ENCODE measurements at places on chromosomes 6 and 20.

DNA sequence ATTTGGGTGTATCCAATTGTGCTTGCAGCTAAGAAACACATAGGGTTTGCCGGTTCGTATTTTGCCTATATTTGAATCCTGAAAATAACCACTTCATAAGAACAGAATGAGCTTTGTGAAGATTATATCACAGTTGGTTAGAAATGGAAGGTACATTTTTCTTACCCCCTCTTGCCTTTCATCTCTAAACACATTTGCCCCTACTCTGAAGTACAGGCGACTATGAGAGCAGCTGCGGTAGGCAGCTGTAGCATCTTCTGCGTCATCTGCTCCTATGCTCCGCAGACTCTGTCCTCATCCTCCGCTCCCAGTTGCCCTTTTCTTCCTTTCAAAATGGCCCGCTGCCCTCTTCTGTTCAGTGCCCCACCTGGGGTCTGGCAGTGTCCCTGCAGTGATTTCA is 47.6 kb upstream of the REV3L start:
- no peak for DNase-seq

DNA sequence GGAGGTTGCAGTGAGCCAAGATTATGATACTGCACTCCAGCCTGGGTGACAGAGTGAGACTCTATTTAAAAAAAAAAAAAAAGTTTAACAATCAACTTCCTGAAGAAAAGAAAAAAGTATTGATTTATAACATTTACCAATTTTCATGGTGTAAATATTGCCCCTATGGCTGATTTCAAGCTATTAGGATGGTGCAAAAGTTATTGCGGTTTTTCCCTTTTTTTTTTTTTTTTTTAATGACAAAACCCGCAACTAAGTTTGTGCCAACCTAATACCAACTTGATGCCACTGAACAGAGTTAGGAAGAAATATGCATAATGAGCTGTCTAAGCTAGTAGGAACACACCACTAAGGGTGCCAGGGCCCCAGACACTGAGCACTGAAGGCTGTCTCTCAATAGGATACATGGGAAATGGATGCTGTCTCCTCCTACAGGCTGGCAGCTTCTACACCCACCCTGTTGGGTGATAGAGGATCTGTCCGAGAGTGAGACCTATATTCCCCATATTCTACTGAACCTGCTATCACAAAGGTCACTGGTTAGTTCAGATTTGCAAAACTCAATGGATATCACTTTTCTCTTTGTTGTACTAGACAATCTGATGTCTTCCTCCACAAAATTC is 6.5 kb upstream of the PERP start:
- no peak for DNase-seq

DNA sequence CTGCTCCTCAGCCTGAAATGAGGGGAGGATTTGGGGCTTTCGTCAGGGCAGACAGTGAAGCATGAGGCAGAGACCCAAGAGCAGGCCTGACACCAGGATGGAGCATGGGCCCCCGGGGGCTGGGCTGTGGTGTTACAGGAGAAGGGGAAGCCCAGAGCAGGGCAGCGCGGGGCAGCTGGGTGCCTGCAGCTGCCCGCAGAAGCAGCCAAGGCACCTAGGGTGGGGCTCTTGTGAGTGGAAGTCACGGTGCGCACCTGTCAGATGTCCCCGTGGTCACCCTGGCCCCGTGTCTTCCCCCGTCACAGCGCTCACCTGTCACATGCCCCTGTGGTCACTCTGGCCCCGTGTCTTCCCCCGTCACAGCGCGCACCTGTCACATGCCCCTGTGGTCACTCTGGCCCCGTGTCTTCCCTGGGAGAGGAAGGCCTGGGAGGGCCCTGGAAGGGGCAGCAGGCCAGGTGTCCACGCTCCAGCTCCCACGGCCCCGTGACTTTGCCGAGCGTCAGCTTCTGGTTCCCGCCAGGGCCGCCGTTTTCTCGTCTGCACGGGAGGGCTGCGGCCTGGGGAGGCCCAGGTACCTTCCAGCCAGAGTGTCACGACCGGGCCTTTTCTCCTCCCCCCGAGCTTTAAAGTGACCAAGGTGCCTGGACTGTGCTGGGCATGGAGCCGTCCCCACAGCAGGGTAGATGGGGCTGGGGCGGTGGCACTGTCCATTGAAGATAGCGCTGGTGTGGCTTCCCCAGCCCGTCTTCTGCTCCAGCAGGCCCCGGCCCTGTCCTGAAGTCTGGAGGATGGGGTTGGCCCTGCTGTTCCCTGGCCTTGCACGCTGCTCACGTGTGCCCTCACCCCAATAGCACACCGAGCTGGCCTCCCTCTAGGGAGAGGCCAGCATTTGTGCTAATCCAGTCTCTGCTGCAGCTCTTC is 9.4 kb downstream of the ARFGAP1 start:
- DNase-seq: no peak

DNA sequence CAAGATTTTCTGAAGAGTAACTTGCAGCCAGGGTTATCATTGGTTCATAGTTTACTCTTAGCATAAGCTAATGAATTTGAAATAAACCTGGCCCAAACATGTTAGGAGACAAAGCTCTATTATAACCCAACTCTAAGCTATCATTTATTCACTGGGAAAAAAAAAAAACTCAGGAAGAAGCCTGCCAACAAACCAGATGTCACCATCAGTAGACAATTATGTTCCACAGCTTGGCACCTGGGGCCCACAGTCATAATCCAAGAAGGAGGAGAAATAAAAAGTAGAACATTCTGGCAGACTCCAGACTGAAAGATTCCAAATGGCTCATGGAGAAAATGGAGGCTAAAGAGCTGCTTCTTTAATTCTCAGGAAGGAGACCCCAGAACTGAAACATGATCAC is 100.0 kb upstream of the CNR1 start:
- no peak for DNase-seq

- no peak for DNase-seq
Measured at GRCh38 chr6:16909658-16910360, 148.5 kb upstream of the ATXN1 start.

DNA sequence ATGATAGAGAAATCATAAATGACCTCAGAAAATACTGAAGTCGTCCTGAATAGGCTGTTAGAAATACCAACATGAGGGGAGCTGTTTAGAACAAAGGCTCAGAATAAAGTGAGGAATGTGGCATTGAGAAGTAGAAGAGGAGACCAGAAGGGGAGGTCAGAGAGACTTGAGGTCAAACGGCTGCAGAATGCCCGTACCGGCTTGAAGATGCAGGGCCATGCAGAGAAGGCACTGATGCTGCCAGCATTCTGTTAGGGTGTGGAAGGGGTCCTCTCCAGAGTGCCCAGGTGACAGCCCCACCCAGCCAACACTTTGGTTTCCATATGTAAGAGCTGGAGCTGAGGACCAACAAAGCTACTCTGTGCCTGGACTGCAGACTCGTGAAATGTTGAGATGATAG is 570.9 kb downstream of the CDH26 start:
- DNase-seq: no peak

DNA sequence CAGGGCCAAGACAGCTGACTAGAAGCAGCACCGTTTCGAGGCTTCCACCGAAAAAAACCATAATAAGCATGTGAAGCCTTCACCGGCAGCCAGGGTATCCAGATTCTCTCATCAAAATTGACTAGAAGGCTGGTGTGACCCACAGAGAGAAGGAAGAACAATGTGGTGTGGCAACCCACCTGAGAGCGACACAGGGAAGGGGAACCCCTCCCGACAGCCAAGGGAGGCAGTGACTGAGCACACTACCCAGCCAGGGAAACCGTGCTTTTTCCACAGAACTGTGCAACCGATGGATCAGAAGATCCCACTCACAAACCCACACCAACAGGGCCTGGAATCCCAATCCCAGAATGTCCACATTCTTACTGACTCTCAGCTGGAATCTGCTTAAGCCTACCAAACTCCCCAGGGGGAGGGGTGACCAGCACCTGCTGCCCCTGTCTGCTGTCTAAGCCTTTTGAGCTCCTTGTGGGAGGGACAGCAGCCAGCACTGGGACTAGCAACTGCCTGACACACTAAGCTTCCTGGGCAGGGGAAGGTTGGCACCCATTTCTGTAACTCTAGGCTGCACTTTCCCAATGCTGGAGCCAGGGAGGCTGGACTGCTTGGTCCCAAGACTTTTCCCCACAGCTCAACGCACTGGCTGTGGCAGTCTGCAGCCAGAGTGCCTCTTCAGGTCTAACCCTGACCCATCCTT is 231.9 kb upstream of the FAM83B start:
- no peak for DNase-seq

DNA sequence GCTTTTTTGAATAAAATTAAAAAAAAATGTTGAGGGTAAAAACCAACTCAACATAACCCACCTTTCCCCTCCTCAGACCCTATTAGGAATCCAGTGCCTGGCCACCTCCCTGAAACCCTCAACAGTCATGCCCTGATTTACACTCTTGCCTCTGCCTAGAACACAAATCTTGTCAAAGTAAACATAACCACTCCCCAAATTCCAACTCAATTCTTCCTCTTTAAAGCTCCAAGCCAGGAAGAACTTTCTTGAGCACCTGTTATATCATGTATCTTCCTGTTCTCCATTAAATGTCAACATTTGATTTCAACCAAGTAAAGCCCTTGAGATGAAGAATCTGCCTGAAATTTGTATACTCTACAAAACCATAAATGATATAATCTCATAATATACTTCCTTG is 198.0 kb upstream of the SHLD1 start:
- no peak for DNase-seq

- DNase-seq: no peak
Measured at GRCh38 chr6:11769244-11769643, 9.4 kb downstream of the ADTRP start.

GRCh38 chr6:56435326-56435725 is 187.9 kb upstream of the COL21A1 start:
- DNase-seq: no peak

GRCh38 chr20:21090111-21090618 is 16.0 kb downstream of the LINC00237 start:
- no peak for DNase-seq

- DNase-seq: no peak
Measured at GRCh38 chr6:16697437-16698161, 63.7 kb downstream of the ATXN1 start.

DNA sequence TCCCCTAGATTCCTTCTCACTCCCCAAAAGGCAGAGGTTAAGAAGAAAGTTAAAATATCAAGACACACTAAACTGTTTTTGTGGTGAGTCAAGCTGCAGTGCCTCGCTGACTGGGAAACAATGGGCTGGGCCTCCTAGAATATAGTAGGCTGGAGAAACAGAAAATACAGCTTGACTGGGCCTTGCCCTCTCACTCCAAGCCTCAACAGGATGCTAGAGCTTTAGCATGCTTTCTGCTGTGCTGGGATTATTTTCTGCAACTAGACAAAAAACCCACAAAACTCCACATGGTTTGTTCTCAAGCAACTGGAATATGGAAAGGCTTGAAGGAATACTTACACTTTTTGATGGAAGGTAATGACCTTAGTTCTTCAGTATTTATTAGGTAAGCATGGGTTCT is 27.9 kb downstream of the FOXO3 start:
- no peak for DNase-seq

DNA sequence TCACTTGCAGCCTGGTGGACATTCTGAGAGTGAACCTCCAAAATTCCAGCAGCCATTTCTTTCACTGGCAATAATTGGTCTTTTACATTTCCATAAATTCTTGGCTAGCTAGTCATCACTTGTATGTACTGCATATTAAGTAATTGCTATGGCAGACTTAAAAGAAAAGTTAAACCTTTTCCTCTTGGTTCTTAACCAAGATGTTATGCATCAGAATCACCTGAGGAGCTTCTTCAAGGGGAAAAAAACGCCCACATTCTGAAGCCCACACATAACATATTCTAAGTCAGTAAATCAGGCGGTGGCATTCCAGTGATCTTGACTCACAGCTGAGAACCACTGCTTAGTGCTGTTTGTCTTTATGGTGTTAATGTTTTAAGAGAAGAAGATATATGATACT is 37.0 kb downstream of the CDC40 start:
- no peak for DNase-seq

- DNase-seq: no peak
Measured at GRCh38 chr6:27743787-27744186, 168.4 kb downstream of the OR2B2 start.

- peak; percentile 50 for DNase-seq
Measured at GRCh38 chr20:49594143-49594930, 26.4 kb upstream of the PTGIS start.

- DNase-seq: no peak
Measured at GRCh38 chr6:30206799-30207618, 6.2 kb downstream of the TRIM26 start.

DNA sequence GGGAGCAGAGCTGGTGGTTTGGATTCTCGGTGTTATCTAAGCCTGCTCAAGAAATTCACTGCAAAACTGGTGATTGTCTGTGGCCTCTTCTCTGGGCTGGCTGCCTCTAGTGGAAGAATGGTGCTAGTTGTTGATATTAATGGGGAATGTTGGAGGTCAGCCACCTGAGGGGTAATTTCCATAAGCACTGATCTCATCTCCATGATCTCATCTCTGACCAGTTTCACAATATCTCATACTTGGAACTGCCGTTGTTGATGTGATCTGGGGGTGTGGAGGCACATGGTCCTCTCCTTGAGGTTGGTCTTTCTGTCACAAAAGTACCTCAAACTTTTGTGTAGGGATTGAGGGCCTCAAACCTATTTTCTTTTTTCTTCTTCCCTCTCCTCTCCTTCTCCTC is 102.6 kb downstream of the CD109 start:
- no peak for DNase-seq

- no peak for DNase-seq
Measured at GRCh38 chr20:41616228-41616627, 1.9 kb downstream of the CHD6 start.

DNA sequence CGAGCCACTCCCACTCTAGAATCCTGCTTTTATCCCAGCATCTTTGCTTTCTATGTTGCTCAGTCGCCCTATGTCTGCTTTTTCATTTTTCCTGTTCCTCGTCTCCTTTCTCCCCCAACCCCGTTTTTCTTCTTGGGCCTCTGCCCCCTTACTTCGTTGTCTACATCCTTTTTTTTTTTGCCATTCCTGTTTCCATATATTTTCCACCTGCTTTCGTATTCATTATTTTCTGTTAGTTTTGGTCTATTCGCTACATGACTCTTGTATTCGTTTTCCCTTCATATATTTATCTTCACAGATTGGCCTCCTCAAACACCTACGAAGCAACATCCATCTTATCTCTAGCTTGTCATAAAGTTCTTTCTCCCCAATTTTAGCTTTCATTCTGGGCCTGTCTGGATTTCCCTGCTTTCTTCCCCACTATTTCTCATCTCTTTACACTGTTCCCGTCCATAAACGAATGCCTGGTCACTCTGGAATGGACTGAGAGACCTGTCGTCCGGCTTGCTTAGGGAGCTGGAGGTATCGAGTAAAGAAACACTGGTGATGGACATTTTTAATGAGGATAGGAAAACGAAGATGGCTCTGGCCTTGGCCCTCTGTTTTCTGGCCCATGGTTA is 915 bp downstream of the PRRC2A start:
- no peak for DNase-seq

- DNase-seq: peak; percentile 51
Measured at GRCh38 chr6:31180500-31180899, 10.0 kb upstream of the POU5F1 start.

DNA sequence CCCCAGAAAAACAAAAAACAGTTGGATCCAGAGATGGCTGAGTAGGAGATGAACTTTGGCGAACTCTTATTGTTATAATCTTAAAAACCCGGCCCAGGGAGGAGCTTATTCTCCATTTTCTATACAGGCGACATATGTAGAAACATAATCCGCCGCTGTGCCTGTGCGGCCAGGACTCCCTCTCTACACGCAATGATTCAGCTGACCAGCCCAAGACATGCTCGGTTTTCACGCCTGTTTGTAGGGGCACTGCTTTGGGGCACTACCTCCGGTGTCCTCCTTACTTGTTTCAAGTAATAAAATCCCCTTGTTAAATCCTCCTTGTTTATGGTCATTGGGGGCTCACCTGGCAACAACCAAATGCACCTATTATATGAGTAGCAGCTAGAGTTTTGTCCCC is 89.9 kb downstream of the SEL1L2 start:
- no peak for DNase-seq

- no peak for DNase-seq
Measured at GRCh38 chr6:160735523-160735922, 33.5 kb downstream of the PLG start.
